ENCODE measurements at places on chromosomes 7 and 10. TPM values are rescaled to one million over a fixed set of nuclear protein-coding genes. Genes with fewer than 3 reads are reported as not detected.

DNA sequence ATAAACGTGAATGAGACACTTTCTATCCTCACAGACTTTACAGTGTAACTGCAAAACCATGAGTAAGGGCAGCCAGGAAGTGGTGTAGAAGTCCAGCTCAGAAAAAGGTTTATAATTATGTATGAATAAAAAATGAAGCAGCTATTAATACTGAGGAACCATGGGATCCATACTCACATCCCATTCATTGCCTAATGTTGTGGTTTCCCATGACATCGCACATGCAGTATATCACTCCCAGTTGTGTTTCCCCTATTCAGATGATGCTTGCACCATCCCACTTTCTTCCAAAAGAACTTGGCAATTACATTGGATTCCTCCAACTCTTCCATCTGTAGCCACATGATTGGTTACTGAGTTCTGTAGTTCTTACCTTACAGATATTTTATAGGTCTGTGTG is 74.5 kb upstream of the SEMA3D start:
- DNase-seq, result no peak

DNA sequence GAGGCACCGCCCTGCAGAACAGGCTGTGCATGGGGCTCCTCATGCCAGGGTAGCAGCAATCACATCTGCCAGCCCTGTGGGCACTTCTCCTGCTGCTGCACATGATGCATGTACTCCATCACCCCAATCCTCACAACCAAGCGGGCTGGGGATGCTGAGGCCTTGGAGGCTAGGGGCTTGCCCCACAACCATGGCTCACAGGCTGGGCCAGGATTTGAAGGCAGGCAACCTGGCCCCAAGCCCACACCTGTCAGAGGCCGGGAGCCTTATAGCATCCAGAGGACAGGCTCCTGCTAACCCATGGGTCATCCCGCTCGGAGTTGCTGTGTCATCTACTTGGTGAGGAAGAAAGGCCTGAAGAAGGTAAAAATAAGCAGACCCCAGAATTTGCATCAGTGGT is 2.2 kb downstream of the POLM start:
- DNase-seq, result no peak

The TMEM196 gene
- not detected for total RNA-seq

- no peak for DNase-seq
These were observed 389.0 kb upstream of the SORCS1 start for GRCh38 chr10:107553470-107553869.

DNA sequence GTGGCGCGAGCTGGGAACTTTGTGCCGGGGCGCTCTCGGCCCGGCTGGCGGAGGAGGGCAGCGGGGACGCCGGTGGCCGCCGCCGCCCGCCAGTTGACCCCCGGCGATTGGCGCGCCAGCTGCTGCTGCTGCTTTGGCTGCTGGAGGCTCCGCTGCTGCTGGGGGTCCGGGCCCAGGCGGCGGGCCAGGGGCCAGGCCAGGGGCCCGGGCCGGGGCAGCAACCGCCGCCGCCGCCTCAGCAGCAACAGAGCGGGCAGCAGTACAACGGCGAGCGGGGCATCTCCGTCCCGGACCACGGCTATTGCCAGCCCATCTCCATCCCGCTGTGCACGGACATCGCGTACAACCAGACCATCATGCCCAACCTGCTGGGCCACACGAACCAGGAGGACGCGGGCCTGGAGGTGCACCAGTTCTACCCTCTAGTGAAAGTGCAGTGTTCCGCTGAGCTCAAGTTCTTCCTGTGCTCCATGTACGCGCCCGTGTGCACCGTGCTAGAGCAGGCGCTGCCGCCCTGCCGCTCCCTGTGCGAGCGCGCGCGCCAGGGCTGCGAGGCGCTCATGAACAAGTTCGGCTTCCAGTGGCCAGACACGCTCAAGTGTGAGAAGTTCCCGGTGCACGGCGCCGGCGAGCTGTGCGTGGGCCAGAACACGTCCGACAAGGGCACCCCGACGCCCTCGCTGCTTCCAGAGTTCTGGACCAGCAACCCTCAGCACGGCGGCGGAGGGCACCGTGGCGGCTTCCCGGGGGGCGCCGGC is 870 bp downstream of the FZD1 start:
- DNase-seq, result peak; percentile 59

DNA sequence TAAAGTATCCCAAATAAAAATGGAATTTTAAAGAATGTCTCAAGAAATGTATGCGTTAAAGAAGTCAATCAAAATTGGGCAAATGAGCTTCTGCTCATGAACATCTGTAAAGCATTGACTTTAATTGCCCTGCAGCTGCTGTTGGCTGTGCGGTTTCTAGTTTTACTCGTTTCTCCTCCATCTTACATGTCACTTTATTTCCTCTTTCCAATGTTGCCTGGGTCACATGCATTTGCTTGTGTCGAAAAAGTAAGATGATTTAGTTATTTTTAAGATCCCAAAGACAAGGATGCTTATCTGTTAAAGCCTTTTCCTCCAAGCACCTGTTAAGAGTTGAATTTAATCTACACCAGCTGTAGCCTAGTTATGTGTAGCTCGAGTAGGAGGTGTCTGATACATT is 310.4 kb downstream of the EXOC4 start:
- DNase-seq, result no peak

- DNase-seq, result no peak
These were observed 87.7 kb upstream of the EGR2 start for GRCh38 chr10:62903828-62904227.

GRCh38 chr7:49389871-49390479 is 383.5 kb upstream of the VWC2 start:
- DNase-seq, result no peak

DNA sequence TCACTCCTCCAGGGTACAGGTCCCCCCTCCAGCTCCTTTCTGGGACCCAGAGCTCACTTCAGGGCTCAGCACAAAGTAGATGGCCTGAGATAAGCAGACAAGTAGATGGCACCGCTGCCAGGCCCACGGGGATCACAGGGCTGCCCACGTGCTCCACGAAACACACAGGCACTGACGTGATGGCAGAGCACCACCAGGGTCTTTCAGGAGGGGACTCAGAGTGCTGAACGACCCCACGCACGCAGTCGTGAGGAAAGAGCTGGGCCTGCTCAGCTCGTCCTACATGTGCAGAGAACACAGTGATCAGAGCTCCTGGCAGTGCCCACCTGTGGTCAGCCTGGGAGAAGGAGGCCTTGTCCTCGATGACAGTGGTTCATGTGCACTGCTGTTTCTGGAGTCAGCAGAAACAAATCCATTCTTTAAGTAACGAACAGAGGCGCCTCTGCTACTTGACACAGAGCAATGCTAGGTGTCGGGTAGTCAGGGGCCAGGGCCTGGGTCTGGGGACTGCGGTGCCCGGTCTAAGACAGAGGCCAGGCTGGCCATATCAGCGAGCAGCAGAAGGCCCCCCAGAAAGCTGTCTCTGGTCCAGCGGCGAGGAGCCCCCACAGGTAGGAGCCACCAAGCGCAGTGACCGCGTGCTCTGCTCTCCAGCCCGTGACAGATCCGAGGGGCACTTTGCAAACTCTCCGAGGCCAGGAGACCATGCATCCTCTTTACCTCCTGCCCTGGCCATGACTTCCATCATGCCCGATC is 129.8 kb upstream of the FAM20C start:
- DNase-seq, result peak; percentile 3

- DNase-seq, result no peak
These were observed 2.2 kb downstream of the IKZF1 start for GRCh38 chr7:50306494-50307367.
